Globus pallidus (tissue), 1 donor: ENCODE measurements at places on chromosomes 2 and 18.

GRCh38 chr18:13577091-13577697 is 149.2 kb downstream of the FAM210A start:
- DNase-seq = peak; percentile 74

- DNase-seq = no peak
Observed at GRCh38 chr2:137172162-137172561, 406.8 kb downstream of the THSD7B start.

DNA sequence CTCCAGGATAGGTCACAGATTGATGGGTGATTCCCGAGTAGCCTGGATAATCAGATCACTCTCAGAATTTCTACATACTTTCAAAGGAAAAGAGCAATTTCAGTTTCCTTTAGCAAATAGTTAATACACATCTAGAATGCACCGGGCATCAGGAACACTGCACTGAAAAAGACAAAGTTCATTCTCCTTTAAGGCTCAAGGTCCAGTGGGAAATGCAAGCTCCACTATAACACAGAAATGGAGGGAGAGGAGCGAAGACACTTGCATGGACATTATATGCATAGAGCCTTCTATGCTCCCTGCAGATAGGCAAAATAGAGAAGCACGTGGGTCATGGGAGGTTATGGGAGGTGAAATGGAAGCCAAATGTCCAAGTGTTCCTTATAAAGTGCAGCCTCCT is 49.1 kb downstream of the SLC9A4 start:
- no peak for DNase-seq

DNA sequence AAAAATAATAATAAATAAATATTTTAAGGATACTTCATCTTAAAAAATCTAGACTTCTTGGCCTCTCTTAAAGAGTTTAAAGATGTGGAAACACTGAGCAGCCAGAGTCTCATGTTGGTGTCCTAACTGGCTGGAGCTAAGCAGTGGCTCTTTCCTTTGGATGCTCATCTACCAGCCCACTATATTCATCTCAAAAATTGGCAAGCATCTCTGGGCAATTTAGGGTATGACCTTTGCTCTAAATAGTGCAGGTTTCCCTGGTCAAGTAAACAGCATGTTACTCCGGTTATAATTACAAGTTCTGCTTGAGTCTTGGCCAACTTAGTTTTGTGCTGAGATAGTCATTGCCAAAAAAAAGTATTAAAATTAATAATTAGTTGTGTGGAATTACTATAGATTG is 117.8 kb downstream of the TTC27 start:
- no peak for DNase-seq

GRCh38 chr18:56542476-56542875 is 95.9 kb downstream of the TXNL1 start:
- no peak for DNase-seq

DNA sequence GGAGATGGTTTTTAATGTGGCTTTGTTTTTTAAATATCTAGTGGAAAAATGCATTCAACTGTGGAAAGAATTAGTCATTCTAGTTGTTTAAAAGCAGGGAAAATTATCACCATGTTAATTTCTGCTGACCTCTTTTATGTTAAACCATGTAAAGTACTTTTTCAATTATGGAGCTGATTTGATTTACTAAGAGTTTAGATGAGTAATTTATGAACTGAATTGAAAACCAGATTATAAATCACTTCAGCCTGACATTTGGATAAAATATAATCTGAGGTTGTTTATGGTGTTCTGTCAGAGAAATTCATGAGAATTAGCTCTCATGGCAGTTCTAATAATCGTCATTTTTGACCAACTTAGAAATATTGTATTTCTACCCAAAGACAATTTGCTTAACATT is 11.6 kb downstream of the ITGA4 start:
- DNase-seq = no peak

DNA sequence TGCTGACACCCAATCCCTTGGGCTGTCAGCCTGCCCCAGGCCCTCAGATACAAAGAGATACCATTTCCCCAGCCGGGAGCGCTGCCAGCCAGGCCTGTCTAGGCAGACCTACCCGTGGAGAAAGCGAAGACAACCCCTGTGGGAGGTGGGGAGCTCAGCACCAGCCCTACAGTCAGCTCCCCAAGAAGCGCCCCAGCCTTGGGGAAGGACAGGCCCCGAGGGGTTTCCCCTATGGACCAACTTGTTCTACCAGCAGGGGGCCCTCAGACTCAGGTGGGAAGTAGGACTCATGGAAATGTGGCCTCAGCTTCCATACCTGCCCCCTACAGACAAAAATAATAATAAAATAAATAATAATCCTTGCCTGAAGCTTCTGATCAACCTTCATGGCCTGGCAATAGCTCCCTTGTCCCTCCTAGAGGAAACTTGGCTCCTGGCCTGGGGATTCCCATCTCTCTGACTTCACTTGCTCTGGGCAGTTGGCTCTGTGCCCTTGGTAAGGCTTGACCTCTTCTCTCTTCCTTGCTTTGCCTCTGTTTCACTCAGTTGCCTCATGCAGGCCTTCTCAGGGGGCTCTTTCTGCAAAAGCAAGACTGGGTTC is 7.0 kb downstream of the SLC35F6 start:
- peak; percentile 84 for DNase-seq

DNA sequence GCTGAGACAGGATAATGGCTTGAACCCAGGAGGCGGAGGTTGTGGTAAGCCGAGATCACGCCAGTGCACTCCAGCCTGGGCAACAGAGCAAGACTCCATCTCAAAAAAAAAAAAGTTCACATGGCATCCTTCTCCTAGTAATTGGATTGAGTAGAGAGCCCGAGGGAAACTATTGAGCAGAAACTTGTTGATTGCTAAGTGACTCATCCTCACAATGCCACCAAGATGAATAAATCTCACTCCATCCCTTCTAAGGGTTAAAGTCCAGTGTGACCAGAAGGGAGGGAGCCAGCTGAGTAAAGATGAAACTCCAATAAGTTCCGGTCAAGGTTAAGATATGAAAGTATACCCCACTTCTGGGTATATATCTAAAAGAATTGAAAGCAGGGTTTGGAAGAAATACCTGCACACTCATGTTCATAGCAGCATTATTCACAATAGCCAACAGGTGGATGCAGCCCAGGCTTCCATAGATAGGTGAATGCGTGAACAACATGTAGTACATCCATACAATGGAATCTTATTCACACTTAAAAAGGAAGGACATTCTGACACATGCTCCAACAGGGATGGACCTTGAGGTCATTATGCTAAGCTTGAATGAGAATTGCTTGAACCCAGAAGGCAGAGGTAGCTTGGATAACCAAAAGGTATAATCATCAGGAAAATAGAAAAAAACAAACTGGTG is 13.0 kb upstream of the FHL2 start:
- DNase-seq = no peak

DNA sequence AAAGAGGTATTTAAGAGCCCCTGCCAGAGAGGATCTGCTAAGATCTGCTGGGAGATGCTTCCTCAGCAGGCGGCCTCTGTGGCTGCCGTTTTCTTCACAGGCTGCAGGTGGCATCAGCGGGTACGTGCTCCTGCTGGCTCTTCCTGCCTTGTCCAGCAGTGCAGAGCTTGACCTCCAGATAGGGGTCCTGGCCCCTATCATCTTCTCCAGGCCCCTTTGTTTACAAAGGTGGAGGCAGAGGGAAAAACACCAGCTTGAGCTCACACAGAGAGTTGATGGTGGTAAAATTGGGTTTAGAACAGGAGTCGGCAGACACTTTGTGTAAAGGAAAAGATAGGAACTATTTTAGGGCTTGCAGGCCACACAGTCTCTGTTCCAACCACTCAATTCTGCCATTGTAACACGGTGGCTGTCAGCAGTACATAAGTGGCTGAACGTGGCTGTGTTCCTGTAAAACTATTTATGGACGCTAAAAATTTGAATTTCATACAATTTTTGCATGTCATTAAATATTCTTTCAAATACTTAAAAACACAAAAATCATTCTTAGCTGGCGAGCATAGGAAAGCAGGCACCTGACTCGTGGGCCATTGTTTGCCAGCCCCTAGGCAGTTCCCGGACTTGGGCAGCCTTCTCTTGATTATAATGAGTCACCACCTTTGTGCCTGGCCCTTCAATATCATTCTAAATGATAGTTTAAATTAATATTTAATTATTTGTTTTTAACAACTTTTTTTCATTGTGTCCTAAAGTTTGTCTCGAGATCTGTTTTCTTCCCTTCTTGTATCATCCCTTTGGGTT is 98.2 kb upstream of the B3GNT7 start:
- peak; percentile 83 for DNase-seq

DNA sequence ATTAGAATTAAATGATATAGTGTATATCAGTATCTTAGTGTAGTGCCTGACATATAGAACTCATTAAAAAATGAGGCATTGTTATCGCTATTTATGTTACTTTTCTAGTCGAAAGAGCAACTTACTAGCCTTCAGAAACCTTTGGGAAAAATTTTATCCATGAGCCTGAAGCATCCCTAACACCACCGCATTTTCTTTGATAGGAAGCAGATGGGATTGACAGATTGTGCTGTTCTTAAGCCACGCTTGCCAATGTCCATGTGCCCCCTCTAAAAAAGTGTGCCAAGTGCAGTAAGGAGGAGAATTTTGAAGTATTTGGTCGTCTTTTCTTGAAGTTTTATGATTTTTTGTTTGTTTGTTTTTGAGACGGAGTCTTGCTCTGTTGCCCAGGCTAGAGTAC is 29.1 kb downstream of the PPM1B start:
- no peak for DNase-seq

DNA sequence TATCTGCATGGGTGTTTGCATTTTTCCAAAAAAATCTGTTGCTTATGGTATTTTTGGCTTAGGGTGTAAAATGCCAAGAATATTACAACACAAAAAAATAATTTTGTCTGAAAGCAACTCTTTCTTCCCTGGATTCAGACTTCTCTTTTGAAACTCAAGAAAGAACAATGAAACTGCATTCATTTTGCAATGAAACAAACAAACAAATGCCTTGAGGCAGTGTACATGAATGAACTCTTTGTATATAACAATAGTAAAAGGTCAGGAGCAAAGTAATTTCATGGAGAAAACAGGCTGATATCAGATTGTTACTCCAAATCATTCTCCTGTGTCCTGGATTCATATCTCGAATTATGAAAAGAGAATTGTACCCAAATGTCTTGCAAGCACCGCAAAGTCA is 301.6 kb upstream of the CDH20 start:
- peak; percentile 80 for DNase-seq

- DNase-seq = no peak
Observed at GRCh38 chr2:10266133-10266620, 36.5 kb upstream of the HPCAL1 start.

DNA sequence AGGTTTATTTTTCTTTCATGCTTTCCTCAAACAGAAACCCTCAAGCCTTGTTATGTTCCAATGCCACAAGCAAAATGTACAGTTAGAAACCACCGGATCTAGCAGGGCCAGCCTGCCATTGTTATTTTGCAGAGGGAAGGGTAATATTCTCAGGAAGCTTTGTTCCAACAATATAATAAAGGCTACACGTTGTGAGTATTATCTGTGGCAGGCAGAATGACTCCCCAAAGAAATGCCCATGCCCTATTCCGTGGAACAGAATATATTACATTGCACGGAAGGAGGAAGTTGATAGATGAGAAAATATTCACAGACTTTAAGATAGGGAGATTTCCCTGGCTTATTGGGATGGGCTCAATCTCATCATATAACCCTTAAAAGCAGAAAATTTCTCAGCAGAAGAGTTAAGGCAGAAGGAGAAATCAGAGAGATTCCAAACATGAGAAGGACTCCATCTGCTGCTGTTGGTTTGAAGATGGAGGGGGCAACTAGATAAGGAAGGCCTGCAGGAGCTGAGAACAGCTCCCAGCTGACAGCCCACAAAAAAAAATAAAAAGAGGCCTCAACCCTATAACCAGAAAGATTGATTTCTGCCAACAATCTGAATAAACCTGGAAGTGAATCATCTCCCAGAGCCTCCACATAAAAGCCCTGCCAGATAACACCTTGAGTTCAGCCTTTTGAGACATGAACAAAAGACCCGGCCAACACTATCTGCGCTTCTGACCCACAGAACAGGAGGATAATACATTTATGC is 466.6 kb downstream of the LPIN1 start:
- DNase-seq = no peak

- no peak for DNase-seq
Observed at GRCh38 chr2:172207911-172208310, 105.2 kb upstream of the DLX2 start.

DNA sequence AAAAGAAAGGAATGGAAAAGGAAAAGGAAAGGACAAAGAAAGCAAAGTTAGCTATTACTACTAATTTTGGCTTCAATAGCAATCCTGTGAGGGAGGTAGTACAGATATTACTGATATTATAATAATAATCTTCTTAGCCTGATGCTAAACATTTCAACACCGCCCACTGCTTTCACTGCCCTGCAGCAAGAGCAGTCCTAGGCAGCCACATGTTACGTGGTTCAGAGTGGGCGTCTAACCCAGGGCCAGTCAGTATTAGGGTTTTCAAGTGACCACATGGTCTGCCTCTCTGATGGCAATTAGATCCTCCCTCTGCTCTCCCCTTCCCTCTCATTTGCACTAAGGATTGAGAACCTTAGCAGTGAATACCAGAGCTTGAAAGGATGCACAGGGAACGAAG is 83.7 kb upstream of the ZNF397 start:
- DNase-seq = no peak

- no peak for DNase-seq
Observed at GRCh38 chr18:36028859-36029258, 38.5 kb downstream of the RPRD1A start.

DNA sequence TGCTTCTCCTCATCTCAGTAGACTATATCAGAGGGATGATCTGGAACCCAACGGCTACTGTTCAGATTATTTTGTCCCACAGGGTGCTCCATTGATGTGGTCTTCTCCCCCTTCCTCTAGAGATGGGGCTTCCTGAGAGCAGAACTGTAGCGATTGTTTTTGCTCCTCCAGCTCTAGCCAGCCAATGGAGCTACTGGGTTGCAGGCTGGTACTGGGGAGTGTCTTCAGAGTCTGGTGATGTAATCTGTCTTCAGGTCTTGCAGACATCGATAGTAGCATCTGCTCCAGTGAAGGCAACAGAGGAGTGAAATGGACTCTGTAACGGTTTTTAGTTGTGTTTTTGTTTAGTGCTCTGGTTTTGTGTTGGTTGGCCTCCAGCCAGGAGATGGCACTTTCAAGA is 621.9 kb downstream of the RNF144A start:
- DNase-seq = no peak

- DNase-seq = no peak
Observed at GRCh38 chr2:62383846-62384245, 122.1 kb downstream of the TMEM17 start.

DNA sequence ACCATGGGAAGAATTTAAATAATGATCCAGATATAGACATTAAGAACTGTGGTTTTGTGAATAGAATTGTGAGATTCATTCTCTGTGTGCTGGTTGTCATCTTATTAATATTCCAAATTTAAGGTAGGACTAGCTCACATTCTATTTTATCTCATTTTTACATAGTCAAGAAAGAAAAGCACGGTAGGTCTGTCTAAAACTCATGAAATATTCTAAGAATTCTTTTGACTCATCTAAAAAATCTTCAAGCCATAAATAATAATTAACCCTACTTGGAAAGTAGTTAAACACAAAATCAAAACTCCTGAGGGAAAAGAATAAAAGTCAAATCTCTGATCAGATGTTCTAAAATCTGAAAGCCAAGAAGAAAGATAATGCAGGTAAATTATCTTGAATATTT is 388.8 kb upstream of the CHAC2 start:
- no peak for DNase-seq

- no peak for DNase-seq
Observed at GRCh38 chr2:71658771-71659170, 205.4 kb downstream of the DYSF start.
